IgD-negative memory B cell (primary cell): ENCODE measurements at places on chromosomes 4 and X. TPM values are rescaled to one million over a fixed set of nuclear protein-coding genes. Genes with fewer than 3 reads are reported as not detected.

The SPANXD gene
- polyA plus RNA-seq: not detected

The ARHGAP24 gene
- 93.4 TPM for polyA plus RNA-seq

The TEX13B gene
- polyA plus RNA-seq: not detected

The PCDH10 gene
- polyA plus RNA-seq: not detected

The AKAP4 gene
- polyA plus RNA-seq: not detected
